ENCODE measurements at places on chromosomes 1 and 21.

- no peak for DNase-seq
Observed at GRCh38 chr21:45202889-45203288, 84.8 kb downstream of the POFUT2 start.

DNA sequence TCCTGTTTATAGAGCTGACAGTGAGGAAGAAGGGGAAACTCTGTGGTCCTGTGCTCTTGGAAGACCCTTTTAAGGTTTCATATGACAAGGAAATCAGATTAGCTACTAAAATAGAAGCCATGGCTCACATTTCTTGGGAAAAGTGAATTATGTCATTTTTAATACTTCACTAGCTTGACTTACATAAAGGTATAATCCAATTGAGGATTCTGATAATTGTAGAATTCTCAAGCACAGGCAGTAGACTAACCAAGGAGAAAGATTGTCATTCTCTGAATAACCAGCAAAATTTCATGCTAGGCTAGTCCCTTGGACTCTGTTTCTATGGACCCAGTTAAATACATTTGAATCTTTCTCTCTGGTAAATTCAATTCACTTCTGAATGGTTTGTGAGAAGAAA lies 613.0 kb upstream of the BEND5 start:
- no peak for DNase-seq

DNA sequence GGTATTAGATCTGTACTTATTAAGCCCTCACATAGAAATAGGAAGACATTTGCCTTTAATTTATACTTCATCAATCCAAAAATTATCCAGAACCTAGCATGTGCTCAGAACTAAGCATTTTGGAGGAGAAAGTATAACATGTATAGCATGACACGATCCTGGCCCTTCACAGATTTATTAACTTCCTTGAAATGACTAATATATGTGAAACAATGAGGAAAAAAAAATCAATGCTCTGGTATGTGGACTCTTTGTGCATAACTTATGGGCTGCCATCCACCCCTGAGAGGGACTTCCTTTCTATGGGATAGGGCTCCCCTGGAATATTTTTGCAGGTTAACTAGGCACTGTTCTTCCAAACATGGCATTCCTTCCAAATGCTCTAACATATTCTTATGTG lies 36.6 kb downstream of the CCDC185 start:
- DNase-seq, result no peak

DNA sequence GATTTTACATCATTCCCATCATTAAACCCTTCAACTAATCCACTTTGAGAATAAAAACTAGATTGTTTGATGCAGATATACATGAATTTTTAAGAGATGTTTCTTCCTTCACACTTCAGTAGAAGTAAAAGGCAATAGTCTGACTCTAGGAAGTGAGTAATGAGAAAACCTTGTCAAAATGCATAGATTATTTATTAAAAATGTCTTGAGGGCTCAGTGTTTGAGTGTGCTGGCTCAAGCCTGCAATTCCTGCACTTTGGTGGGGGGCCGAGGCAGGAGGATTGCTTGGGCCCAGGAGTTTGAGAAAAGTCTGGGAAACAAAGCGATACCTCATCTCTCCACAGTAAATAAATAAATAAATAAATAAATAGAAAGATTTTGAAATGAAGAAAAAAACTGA lies 177.1 kb downstream of the NEGR1 start:
- DNase-seq, result no peak

- no peak for DNase-seq
Observed at GRCh38 chr1:91334856-91335255, 69.8 kb downstream of the HFM1 start.

DNA sequence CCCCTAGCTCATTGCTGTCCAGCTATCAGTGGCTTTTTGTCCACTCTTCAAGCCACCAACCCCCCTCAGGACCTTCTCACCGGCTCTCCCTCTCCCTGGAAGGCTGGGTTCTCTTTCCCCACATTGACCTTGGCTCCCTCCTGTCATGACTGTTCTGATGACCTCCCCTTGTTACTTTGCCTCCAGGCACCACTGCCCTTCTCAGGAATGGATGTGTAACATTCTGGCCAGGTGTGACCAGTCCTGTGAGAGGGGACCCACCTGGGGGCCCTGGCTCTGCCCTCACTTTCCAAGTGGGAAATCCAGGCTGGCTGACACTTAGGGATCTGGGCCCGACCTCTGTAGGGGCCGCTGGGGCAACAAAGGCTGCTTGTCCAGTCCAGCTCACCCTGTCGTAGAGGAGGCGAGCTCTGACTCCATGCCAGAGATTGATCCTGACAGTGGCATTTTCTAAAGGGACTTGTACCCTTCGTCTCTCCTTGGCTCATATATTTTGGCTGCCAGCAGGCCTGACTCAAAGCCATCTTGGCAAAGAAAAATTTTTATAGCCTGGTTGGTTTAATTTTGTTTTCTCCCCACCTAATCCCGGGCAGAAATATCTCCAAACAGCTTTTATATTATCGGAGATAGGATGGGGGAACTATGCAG lies 37.9 kb upstream of the USP24 start:
- no peak for DNase-seq

DNA sequence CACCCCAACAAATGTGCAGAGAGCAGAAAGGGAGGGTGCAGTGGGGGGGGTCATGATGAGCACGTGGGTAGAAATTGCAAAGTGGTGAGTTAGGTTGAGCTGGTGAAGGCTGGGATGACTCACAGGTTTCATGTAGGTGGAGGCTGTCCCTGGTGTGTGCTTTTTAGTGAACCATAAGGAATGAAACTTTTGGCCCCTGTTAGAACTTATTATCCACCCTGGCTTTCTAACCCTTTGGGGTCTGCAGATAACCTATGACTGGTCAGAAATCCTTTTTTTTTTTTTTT lies 46.9 kb downstream of the DOP1B start:
- no peak for DNase-seq

Data from stimulated activated CD8-positive, alpha-beta memory T cell treated with anti-CD3 and anti-CD28 coated beads, Interleukin-2, amount 100 ng/mL, for 1 hour (primary cell).